MCF 10A (cell line): ENCODE measurements at places on chromosomes 12 and 14.

DNA sequence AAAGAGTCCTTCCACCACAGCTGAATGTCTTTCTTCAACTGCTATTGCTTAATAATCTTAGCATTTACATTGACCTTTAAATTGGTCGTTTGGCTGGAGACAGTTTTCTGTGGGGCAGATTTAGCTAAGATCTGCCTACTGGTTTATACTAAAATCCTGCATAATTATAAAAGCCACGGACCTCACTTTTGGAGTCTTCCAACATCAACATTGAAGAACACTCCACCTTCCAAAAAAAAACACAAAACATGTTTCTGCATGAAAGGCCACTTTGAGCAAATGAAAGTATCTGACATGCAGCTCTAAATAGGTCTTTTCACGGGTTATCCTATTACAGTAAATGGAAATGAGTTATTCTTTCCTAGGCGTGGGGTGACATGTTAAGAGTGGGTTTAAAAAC, 57.0 kb upstream of the KRR1 start:
- DNase-seq = no peak

GRCh38 chr12:105729926-105730325, 399.4 kb downstream of the C12orf75 start:
- no peak for DNase-seq

DNA sequence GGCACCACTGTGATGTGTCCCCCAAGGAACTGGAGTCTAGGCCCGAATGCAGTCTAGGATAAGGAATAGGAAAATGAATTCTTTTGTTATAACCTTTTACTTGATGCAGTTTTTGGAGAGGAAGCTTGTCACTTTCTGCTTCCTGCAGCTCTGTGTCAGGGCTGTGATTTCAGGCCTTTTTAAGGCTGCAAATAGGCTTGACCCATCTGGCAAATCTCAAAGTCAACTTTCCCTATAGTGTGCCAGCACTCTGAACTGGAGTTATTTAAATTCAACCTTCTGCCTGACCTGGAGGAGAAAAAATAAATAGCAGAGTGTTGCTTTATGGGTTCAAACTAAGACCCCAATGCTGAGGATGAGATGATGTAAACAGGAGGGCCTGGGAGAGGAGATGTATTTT, 51.8 kb upstream of the CEP83 start:
- no peak for DNase-seq

DNA sequence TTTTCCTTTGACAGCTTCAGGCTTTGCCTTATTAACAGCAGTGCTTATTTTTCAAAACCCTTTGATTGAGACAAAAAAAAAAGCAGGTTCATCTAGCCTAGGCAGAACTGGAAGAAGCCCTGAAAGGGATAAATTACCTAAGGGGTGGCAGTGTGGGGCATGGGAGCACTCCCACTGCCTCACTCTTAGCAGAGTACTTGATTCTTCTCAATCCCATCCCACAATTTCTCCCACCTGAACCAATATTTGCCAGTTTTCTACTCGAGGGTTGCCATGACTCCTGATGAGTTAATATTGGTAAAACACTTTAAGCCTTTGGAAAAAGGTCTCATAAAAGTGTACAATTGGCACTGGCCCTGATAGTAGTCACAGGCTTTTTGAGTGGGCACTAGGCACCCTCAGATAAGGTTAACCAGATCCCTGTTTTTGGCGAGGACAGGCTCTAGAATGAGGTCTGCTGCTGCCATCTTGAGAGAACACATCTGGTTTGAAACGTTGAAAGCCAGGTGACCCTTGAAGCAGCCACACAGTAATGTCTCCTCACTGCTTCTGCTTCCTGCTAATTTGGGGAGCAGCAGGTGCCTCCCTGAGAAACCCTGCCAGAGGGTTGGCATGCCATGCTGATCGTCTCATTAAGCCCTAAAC, 320.0 kb downstream of the RAD51B start:
- DNase-seq = no peak

- no peak for DNase-seq
Observed at GRCh38 chr14:74919421-74920165, 3.5 kb downstream of the RPS6KL1 start.

- DNase-seq = no peak
Observed at GRCh38 chr14:75769047-75769685, 108.1 kb downstream of the TTLL5 start.

- no peak for DNase-seq
Observed at GRCh38 chr12:124491310-124491709, 76.1 kb downstream of the NCOR2 start.

DNA sequence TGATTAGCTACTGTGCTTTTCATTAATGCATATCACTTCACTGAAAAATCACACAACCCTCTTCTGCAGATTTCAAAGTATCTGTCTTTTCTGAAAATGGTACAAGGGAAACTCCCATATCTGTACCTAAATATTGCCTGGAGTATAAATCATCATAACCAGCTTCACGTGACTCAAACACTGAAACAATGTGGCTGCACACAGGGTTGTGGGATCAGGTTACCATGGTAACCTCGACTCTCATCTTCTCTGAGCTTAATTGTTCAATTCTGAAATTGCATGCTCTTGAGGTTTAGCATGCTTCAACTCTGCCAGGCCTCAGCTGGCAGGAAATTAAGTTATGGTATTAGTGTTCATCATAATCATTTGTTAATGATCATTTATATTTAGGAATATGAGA, 77.5 kb upstream of the CPSF6 start:
- DNase-seq = no peak

DNA sequence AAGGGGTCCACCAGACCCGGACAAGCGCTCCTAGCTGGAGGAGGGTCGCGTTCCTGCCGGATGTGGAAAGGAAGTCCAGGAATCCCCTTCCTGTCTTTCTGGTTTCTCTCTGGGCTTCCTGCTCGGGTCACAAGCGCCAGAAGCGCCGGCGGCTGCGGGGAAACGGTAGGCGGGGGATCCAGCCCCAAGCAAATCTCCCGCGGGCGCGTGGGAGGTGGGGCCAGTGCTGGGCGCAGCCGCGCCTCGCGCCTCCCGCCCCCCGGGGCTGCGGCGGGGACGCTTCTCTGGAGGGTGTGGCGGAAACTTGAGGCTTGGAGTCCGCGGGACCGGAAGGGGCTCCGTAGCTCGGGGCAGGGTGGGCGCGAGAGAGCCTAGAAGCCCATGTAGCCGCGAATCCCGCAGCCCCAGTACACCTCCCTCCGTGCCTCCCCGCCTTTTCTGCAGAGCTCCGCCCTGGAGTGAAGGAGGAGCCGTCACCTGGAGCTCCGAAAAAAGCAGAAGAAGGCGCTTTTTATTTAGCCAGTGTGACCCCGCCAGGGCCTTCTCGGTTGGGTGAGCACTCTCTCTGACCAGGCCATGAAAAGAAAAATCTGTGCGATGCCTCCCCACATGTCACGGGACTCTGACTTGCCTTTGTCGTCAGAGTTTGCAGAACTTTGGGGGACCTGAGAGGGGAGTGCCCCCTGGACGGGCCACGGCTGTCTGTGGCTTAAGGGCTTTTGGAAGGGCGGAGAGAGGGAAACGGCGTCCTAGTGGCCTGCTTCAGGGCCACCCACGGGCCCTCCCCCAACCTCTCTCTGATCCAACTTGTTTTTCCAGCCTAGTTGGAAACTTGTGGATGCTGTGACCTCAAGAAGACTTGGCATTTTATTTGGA, 21.4 kb upstream of the CLEC2D start:
- DNase-seq = peak; percentile 74

DNA sequence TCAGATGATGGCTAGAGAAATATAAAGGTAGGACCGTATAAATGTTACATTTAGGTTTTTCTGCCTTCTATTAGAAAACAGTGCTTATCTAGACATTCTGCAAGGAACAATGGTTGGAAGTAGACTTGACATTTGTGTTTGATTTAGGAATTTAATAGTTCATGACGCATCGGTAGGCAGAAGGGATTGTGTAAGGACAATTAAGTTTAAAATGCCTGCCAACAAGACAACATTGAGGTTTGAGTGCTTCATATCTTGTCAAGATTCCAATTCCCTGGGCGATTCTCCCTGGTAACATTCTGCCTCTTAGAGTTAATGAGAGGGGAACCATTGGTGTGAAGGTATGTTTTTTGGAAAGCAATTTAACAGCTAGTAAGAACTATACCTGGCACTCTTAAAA, 186.8 kb upstream of the RBM19 start:
- peak; percentile 81 for DNase-seq

GRCh38 chr14:99863059-99863458, 69.8 kb downstream of the EML1 start:
- DNase-seq = no peak

GRCh38 chr12:24198070-24198469, 248.6 kb upstream of the SOX5 start:
- DNase-seq = no peak

DNA sequence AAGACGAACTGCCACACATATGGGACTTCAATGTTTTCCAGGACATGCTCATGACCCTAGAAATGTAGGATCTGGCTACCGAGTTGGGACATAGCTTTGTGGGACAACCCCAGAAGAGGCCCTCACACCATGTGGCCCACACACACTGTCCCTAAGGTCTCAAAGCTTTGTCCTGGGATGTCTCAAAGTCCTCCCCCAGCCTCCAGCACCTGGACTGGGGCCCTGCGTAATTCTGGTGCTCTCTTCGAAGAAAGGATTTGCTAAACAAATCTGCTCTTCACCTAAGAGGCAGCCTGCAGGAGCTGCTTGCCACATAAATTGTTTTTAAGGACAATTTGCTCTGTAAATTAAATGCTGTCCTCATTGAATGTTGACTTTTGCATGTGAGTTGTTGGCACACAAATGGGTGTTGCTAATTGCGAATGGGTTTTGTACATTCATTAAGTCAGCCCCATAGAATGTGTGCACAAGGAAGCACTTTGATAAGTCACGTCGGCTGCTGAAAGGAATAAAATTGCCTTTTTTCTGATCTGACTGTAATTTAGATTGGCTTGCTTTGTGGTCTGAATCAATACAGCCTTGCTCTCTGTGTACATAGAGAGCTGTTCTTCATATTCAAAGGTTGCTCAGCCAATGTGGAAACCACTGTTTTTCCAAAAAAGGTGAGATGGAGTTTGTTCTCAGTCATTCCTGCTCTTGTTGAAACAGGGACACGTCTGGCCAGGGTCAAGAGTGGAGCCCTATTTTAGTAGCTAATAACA, 161.6 kb upstream of the PWP1 start:
- no peak for DNase-seq

GRCh38 chr12:123354600-123354999, 10.0 kb downstream of the SBNO1 start:
- DNase-seq = no peak

DNA sequence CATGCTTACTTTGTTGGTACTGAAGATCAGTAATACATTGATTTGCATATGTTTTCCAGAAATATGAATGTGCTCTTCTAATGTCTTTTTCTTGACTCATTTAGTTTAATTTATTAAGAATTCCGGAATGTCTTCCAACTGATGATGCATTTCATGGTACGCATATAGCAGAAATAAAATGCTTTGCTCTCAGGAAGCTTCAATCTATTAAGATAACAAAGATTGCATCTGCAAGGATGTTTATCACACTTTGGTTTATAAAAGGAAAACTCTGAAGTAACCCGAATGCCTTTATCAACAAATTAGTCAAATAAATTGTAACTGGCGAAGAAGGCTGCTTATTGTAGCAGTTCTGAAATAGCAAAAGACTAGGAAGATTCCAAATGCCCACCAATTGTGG, 166.4 kb upstream of the LMNTD1 start:
- no peak for DNase-seq

GRCh38 chr12:2151391-2151790, 98.6 kb downstream of the CACNA1C start:
- no peak for DNase-seq

GRCh38 chr14:39641224-39641623, 209.0 kb upstream of the FBXO33 start:
- no peak for DNase-seq

- DNase-seq = no peak
Observed at GRCh38 chr14:33349871-33350270, 411.2 kb downstream of the NPAS3 start.

DNA sequence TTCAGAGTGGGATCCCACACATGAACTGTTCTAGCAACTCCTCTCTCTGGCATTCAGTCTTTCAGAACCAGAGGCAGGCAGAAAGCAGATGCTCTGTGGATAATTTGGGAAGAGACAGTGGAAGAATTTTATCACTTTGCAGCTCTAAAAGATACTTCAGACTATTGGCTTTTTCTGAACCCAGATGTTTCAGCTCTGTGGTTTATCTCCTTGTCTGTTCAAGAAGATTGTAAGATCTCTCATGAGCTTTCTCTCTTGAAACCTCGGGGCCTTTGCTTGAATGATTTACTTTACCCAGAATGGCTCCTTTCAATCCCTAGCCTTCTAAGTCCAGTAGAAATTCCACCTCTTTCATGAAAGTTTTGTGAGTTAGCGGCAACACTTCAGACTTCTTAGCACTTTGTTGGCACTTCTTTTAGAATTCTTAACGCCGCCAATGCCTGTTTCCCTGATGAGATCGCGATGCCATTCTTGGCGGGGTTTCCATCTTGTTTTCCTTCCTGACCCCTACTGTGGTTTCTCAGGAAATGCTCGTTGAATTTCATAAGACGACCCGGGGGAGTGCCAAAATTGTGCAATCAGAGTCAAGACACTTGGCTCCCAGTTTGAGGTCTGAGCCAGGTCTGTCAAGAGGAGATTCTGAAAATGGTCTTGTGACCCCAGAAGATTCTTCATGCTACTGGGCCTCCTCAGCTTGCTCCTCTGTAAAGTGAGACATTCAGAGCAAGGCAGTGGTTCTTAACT, 107.0 kb upstream of the PRICKLE1 start:
- peak; percentile 95 for DNase-seq

DNA sequence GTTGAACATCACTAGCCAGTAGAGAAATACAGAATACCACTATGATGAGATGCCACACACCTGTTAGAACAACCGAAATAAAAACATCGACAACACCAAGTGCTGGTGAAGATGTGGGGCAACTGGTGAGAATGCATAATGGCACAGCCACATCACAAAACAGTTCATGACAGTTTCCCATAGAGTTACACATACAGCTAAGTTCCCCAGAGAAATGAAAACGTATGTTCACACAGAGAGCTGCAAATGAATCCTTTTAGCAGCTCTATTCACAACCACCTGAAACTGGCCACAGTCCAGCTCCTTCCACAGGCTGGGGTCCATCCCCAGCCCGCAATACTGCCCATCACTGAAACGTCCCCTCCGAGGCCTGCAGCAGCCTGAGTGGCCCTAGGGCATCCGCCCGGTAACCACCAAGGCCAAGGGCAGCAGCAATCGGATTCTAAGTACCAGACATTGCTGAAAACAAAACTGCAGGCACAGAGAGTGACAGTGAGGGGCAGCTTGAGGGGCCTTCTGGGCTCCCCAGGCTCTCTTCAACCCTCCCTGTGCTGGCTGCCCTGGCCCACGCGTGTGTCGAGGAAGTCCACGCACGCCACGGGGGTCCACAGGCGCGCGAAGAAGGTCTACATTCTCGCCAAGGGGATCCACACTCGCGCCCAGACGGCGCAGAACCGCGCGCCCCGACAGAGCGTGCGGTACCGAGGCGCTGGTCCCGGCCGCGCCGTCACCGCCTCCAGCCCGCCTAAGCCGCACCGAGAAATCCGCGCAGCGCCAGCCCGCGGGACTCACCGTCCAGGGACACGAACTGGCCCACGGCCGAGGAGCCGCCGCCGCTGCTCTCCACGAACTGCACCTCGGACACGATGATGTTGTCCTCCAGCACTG, 903 bp downstream of the BRF1 start:
- no peak for DNase-seq

GRCh38 chr12:42130672-42131402, 13.8 kb downstream of the GXYLT1 start:
- peak; percentile 74 for DNase-seq

GRCh38 chr12:6998715-6999451, 19.4 kb downstream of the LPCAT3 start:
- peak; percentile 71 for DNase-seq

GRCh38 chr12:127041985-127042625, 1224.9 kb upstream of the TMEM132C start:
- peak; percentile 18 for DNase-seq
